ENCODE measurements at places on chromosomes 5 and 9. TPM values are rescaled to one million over a fixed set of nuclear protein-coding genes. Genes with fewer than 3 reads are reported as not detected.

Gene TOR4A
- polyA plus RNA-seq, result 9.7 TPM

Gene PDZD2
- 1.4 TPM for polyA plus RNA-seq

DNA sequence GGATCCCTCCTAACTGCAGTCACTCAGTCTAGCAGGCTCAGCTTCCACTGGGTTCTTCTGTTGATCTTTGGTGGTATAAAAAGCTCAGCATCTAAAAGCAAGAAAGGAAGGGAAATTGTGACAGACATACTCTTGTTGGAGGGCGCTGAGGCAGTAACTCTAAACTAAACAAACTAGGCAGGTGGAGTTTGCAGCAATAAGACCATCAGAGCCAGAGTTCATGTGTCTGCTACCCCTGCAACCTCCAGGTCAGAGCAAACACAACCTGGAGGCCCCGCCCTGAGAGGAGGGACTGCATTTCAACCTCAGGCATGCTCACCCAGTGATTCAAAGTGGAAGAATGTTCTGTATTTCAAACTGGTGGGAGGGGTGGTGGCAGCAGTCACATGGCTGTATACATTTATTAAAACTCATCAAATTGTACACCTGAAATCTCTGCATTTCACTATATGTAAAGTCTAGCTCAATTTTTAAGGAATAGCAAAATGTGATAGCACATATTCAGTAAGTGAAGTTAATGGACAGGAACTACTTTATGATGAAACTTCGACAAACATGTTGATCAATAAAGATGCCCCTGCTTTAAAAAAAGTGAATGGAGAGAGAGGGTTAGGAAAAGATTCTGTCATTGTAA, 7.1 kb downstream of the ACTL7A start:
- no peak for DNase-seq

DNA sequence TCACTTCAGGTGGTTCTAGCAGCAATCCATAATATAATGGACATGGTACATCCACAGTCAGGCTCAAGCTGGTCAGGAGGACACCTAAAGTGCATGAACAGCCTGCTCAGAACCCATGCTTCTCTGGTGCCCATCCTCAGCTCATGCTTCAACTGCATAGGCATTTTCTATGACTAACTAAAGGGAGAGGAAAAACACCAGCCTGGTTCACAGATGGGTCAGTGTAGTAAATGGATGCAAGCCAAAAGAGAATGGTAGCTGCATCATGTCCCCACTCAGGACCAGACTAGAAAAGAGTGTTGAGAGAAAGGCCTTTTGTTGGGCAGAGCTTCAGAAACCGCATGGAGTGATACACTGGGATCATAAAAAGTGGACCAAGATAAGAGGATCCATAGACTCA, 556.6 kb downstream of the TLE1 start:
- DNase-seq, result no peak

- DNase-seq, result peak; percentile 31
Measured at GRCh38 chr9:33921967-33922895, 105.3 kb downstream of the UBE2R2 start.

GRCh38 chr9:8332331-8332650, 532.7 kb upstream of the DMAC1 start:
- DNase-seq, result no peak

DNA sequence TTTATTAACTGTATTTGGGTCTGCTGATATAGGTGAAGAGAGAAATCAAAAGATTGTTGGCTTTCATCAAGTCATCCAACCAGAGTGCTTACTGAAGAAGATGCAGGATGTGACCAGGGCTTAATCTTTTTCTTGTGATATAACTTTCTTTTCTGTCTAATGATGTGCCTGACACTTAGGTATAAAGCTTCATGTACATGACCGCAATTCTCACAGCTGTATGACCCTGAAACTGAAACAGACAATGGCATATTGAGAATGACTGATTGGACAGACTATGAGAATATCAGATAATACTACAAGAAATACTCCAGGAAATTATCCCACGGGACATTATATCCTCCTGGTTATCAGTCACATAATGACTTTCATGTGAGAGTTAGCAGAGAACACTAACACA, 32.5 kb upstream of the FAM174A start:
- DNase-seq, result no peak

GRCh38 chr5:58466939-58467338, 7.1 kb upstream of the PLK2 start:
- DNase-seq, result peak; percentile 15

GRCh38 chr9:126635061-126635460, 21.3 kb downstream of the LMX1B start:
- no peak for DNase-seq

DNA sequence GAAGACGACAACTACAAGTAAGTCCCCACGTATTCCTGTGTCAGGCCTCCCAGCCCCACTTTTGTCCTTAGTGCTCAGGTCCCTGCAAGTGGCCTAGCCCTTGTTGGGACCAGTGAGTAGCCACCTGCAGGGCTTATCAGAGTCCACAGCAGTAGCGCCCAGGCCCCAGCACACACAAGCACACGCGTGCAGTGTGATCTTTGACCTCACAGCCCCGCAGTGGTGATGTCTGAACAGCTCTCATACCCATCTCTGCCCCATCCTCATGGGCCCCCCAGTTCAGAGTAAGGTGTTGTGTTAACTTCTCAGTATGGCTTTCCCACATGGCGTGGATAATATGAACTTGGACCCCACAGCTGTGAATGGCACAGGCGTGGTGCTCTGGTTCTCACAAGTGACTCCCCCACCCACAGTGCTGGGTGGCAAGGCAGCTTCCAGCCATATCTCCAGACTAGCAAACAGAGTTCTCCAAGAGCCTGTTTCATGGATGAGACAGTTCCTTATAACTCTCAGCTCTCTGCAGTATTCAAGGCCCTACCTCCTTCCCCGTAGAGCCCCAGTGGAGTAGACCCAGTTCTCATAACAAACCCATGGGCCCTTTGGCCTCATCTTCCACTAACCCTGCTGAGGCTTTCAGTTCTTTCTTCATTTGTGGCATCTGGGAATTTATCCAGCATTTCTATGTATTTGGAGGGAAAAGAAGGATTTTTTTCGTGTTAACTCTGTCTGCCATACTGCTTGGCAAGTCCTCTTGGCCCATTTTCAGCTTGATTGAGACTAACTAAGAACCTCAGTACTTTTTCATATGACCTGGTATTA, 46.5 kb upstream of the ANGPTL2 start:
- DNase-seq, result no peak

Gene ACOT12
- not detected for polyA plus RNA-seq

Gene GCNT1
- polyA plus RNA-seq, result 170 TPM

DNA sequence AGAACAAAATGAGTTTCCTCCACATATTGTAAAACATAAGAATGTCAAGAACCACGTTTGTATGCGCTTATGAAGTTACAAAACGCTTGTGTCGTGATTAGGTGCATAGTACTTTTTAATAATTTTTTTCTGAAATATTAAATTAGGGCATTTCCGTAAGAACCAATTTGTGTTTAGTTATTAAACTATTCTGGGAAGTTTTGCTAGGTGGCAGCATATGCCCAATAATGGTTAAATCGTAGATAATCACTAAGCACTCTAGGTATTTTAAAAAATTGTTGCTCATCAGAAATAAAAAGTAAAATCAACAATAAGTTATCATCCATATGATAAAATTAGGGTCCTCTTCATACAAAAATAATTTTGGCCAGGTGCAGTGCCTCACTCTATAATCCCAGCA, 5.4 kb downstream of the SRFBP1 start:
- DNase-seq, result no peak

GRCh38 chr5:109529520-109529919, 119.7 kb upstream of the PJA2 start:
- DNase-seq, result no peak

- DNase-seq, result peak; percentile 90
Measured at GRCh38 chr9:105065098-105066088, 137.4 kb upstream of the ABCA1 start.

DNA sequence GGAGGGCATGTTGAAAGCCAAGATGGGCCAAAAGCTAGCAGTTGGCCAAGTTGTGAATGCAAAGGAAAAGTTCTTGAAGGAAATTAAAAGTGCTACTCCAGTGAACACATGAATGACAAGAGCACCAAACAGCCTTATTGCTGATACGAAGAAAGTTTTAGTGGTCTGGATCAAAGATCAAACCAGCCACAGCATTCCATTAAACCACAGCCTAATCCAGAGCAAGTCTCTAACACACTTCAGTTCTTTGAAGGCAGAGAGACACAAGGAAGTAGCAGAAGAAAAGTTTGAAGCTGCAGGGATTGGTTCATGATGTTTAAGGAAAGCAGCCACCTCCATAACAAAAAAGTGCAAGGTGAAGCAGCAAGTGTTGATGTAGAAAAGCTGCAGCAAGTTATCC, 71.6 kb downstream of the ERCC6L2 start:
- DNase-seq, result peak; percentile 54

Gene GRXCR2
- not detected for polyA plus RNA-seq

DNA sequence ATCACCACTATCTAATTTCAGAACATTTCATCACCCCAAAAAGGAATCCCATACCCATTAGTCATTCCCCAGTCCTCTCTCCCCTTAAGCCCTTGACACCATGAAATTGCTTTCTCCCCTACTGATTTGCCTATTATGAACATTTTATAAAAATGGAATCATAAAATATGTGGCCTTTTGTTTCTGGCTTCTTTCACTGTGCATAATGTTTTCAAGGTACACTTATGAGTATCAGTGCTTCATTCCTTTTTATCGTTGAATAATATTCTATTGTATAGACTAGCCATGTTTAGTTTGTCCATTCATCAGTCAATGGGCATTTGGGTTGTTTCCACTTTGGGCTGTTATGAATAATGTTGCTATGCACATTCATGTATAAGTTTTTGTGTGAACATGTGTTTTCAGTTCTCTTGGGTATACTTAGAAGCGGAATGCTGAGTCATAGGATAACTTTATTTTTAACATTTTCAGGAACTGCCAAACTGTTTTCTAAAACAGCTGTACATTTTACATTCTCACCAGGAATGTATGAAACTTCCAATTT, 40.4 kb upstream of the FGF1 start:
- DNase-seq, result no peak

- DNase-seq, result peak; percentile 2
Measured at GRCh38 chr5:128667152-128667551, 129.1 kb upstream of the FBN2 start.

- no peak for DNase-seq
Measured at GRCh38 chr5:151470439-151470838, 23.0 kb downstream of the SLC36A1 start.

DNA sequence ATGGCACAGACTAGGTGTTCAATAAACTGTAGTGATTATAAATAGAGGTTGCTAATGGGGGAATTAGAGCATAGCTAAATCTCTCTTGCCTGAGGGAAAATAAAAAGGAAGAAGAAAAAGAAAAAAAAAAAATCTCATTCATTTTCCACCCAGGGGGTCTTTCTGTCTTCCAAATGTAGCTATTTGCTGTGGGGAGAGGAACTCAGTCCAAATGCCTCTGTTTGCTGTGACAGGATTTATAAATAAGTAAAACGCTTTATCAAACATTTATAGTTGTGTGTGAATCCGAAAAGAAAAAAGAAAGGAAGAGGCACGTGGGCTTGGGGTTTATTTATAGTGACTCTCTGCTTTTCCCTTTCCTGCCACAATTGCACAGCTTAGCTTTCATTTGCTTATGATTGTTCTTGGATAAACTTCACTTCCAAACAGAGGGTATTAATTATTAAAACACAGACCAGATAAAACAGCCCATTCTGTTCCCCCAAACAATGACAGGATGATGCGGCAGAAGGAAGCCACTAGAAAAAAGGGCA, 245.7 kb downstream of the ASTN2 start:
- DNase-seq, result no peak

- DNase-seq, result no peak
Measured at GRCh38 chr5:69317391-69317790, 15.2 kb downstream of the CCDC125 start.

DNA sequence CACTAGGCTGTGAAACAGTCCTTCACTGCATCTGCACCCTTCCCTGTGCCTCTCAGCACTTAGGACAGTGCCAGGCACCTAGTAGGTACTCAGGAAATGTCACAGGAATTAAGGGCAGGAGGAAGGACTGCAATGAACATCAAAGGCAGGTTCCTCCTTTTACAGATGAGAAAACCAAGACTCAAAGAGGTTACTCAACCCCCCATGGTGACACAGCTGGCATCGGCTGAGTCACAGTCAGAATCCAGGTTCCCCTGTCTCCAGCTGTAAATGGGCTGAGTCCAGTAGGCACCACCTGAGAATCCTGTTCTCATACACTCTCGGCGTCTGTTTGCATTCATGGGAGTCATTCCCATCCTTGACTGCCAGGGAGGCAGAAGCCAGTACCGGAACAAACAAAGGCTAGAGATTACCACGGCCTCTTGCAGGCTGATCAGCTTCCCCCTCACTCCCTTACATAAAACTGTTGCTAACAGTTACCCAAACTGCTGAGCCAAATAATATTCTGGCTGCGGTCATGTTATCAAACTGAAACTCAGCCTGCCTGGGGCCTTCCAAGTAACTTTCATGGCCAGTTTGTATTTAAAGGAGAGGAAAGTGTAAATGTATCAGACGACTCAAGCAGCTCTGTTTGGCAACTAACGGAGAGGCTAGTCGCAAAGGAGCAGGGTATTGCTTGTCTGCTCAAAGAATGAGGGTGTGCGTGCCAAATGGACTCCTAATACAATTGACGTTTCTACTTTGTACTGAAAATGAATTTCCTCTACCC, 201.7 kb downstream of the PAPPA start:
- peak; percentile 8 for DNase-seq

GRCh38 chr5:172052450-172053236, 46.2 kb upstream of the FBXW11 start:
- no peak for DNase-seq

Gene LURAP1L
- polyA plus RNA-seq, result 4.2 TPM

Gene LSM11
- 2.0 TPM for polyA plus RNA-seq

DNA sequence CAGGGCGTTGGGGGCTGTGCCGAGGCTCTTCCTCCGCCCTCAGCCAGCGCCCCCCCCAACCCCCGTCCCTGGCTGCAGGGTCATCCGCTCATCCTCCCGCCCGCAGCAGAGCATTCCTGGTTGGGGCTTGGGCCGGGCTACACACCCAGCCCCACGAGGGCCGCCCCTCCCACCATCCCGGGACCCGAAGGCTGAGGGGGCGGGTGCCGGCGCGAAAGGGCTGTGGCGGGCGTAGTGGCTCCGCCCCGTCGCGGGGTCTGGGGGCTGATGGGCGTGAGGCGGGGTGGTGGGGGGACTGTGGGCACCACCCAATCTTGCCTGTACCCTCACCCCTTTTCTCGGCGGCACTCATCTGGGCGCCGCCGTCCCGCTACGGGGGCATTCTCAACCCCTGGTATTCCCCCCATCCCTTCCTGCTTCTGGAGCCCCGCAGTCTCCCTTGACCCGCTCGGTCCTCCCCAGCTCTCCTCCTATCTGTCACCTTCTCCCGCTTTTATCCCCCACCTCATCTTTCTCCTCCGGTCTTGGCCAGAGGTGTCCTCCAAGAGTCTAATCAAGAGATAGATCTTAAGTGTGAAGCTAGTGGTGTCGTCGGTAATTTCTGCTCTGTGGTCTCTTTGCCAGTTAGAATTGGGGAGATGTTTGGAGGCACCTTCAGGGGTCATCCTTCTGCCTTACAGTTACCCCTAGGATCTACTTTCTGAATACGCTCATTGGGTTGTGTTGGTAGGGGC, 1.6 kb downstream of the FER start:
- DNase-seq, result no peak

Data from small intestine (tissue), 16 donors.